ENCODE measurements at places on chromosomes 1 and 21.

DNA sequence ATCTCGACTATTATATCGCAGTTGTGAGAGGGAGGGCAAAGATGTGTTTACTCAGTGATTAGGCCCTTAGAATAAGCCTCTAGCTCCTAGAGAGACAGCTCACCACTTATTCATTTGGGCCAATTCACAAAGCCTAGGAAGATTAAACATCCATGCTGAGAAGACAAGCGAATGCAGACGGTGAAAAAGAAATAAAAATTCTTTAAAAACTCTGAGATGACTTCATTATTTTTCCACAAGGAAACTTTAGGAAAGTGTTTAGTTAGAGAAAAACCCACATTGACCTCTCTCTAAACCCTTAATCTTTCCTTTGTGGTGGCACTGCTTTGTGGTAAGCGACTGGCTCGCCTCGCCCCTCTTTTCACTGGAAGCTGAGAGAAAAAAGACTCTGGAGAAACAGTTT, 146.8 kb upstream of the DMRTA2 start:
- peak; percentile 61 for DNase-seq

- DNase-seq: peak; percentile 31
Observed at GRCh38 chr1:205510308-205510950, 6.0 kb downstream of the CDK18 start.

DNA sequence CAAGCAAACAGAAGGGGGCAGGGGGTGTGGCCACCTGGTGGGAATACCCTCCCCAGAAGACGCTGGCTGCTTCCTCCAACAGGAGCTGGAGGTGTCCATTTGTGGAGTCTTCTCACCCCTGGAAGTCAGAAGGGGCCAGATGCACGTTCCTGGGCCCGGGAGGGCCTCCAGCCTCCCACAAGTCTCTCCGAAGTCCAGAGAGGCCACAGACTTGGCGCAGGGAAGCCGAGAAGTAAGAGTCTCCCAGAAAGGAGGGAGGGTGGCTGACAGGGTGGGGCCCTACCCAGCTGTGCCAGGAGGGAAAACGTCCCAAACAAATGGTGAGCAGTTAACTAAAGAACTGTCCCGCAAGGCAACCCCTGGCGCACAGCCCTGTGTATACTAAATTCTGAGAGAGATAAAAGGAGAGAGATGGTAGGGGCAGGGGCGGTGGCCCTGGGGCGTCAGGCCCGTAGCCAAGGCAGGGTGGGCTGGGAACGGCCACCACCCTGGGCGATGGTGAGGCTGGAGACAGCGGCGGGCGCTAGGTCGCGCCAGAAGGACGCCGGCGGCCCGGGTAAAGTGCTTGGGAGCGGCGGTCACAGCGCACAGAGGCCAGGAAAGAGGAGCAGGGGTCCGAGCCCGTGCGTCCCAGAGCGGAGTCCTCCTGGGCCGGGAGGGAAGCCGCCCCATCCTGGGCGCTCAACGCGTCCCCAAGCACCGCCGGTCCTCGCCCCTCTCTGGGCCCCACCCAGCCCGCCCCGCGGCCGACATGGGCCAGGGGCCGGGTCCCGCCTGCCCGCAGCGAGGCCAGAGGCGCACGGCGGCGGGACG, 1.2 kb downstream of the CHD5 start:
- DNase-seq: no peak

- DNase-seq: no peak
Observed at GRCh38 chr1:7250176-7250575, 464.9 kb downstream of the CAMTA1 start.

GRCh38 chr1:179588425-179589024, 3.1 kb upstream of the TDRD5 start:
- no peak for DNase-seq

DNA sequence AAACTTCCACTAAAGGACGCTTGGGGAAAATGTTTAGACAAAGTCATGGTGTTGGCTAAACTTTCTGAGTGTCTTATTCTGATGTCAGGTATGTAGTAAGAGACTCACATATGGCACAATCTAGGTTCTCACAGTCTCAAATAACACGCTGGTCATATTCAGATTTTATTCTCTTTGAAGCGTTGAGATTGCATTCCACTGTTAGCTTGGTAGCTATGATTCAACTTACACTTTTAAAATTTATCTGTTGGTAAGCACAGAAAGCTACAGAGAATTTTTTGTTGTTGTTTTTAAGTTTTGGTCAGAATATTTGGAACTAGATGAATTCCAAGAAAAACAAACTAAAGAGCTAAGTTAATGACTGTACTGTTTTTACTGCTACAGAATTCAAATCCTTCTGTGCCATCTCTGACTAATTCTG, 126.7 kb downstream of the PRRX1 start:
- no peak for DNase-seq

- DNase-seq: no peak
Observed at GRCh38 chr21:36786186-36786585, 87.3 kb downstream of the SIM2 start.

GRCh38 chr1:223771469-223771813, 59.1 kb downstream of the CAPN2 start:
- no peak for DNase-seq

DNA sequence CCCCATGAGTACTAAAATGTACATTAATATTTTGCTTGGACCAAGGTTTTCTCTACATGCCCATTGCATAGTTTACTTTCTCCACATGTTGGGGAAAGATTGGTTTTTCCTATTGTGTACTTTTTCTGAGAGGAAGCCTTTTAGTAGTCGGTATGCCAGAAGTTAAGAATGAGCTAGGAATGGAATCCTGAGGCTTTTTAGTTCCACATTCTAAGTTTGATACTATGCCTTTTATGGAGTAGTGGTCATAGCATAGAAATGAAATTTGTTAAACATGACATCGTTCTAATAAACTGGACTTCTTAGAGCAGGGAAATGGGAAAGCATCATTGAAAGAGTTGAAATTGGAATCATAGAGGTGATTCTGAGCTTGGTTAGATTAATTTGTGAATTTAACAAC, 64.3 kb downstream of the BCL9 start:
- DNase-seq: no peak

DNA sequence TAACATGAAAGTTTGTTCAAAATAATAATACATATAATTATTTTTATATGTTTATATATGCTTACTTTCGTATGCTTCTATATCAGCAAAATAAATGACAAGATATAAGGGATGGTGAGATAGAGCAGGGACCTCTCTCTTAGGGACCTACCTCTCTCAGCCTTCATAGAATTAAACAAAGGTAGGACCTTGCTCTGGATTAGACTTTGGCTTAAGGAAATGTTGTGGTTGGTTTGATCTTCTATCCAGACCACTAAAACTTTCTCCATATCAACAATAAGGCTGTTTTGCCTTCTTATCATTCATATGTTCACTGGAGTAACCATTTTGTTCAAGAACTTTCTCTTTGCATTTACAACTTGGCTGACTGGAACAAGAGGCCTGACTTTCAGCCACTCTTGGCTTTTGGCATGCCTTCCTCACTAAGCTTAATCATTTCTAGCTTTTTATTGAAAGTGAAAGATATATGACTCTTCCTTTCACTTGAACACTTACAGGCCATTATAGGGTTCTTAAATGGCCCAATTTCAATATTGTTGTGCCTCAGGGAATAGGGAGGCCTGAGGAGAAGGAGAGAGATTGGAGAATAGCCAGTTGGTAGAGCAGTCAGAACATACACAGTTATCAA, 14.4 kb downstream of the FRRS1 start:
- DNase-seq: no peak

DNA sequence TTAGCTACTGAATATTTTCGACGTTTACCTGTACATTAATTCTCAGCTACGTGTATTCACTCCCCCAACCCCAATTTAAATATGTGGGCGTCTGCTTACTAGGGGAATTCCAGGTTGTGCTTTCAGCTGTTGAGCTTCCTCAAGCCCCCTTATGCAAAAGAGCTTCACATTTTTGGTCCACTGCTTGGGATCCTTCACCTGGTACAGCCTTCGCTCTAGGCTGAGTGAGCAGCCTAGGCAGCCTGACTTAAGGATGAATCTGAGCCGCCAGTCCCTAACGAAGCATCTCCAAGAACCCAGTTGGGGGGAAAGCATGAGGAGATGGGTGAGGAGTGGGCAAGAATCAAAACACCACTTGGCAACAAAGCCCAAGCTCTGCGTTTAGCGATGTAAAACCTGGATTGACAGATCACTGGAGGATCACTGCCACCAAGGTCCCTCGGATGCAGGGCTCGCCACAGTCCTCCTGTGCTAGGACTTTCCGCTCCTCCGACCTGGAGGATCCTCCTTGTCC, 674 bp downstream of the BCL10 start:
- no peak for DNase-seq

DNA sequence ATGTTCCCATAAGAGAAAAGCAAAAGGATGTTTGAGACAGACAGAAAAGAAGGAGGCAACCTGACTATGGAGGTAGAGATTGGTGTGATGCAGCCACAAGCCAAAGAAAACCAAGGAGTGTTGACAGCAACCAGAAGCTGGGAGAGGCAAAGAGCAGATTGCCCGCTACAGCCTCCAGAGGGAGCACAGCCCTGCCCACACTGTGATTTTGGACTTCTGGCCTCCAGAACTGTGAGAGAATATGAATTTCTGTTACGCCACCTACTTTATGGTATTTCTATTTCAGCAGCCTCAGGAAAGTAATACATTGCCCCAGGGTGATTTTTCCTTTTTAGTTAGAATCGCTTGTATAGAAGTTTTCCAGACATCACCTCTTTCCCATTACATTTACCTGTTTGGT, 28.4 kb downstream of the SLAMF6 start:
- no peak for DNase-seq

- DNase-seq: no peak
Observed at GRCh38 chr1:244439391-244440032, 12.2 kb downstream of the ADSS2 start.

GRCh38 chr1:70204600-70204999, 779 bp downstream of the LRRC40 start:
- DNase-seq: peak; percentile 48

- DNase-seq: no peak
Observed at GRCh38 chr1:187911820-187912219, 1083.1 kb downstream of the PLA2G4A start.

- DNase-seq: peak; percentile 18
Observed at GRCh38 chr1:84103197-84103992, 40.7 kb upstream of the PRKACB start.

DNA sequence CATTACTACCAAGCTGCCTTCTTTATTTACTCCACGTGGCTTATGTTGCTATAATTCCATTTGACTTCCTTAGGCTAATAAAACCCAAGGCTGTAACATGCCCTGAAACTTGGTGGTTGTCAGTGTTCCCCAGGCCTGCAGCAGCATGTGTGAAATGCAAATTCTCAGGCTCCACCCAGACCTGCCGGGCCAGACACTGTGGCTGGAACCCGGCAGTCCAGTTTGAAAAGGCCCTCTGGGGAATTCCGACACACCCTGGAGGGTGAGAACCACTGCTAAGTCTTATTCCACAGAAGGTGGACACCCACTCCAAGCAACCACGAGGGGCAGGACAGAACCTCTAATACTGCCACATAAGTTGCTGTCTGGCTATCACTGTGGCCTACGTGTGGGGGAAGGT, 41.4 kb downstream of the URB1 start:
- DNase-seq: no peak

DNA sequence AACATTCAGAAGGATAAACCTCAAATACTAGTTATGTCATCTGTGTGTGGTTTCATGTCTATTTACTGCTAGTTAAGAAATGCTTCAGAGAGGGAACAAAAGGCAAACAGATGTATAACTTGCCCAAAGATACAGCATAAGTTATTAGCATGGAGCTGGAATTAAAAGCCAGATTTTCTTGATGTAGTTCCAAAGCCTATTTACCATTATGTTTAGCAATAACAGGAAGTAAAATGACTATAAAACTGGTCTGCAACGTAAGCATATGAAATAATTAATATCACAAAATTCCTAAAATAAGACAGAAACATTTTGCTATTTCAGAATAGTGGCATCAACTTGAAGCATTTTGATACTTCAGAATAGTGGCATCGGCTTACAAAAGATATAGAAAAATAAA, 1232.8 kb downstream of the NCAM2 start:
- no peak for DNase-seq

- DNase-seq: no peak
Observed at GRCh38 chr21:31882711-31883110, 9.9 kb downstream of the HUNK start.

DNA sequence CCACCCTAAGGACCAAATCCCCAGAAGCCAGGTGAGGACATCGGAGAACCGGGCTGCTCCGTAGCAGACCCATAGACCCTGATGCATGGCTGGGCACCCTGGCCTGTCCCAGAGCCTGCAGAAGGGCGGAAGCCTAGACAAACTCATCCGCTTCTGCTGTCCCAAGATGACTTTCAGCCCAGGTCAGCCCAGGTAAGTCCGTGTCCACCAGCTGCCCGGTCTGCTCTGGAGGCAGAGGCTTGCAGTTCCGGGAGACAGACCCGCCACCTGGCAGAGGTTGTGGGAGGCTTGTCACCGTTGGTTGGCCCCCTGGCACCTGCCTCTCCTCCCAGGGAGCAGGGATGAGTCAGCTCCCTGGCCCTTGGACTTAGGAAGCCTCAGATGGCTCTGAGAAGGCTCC, 22.8 kb upstream of the POFUT2 start:
- DNase-seq: no peak

DNA sequence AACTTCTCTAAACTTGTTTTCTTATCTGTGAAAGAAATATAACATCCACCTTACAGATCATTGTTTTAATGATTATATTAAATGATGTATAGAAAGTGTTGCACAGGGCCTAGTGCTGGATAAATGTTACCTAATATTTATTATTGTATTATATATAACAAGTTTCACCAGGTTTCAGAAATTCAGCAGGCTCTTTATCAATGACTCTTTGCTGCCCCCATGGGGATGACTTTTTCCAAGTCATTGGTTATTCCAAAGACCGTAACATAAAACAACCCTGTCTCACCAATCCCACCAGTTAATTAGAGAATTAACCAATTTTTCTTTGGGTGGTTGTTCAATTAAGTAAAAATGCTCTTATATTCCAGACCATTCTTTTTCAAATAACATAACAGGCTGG, 7.3 kb upstream of the DEDD start:
- peak; percentile 50 for DNase-seq

- no peak for DNase-seq
Observed at GRCh38 chr21:45167796-45168222, 93.4 kb downstream of the ADARB1 start.

- no peak for DNase-seq
Observed at GRCh38 chr1:162663589-162664106, 31.4 kb downstream of the DDR2 start.

GRCh38 chr1:99969260-99969728, 502 bp upstream of the SLC35A3 start:
- no peak for DNase-seq

GRCh38 chr1:111063595-111063994, 76.3 kb downstream of the DRAM2 start:
- DNase-seq: no peak
